ENCODE measurements at places on chromosomes 2 and 18. TPM values are rescaled to one million over a fixed set of nuclear protein-coding genes. Genes with fewer than 3 reads are reported as not detected.
A peak's percentile ranks its signal among the peaks of the same experiment; 100 is the strongest.

- DNase-seq: no peak
Measured at GRCh38 chr18:8341481-8342230, 267.6 kb upstream of the RAB12 start.

DNA sequence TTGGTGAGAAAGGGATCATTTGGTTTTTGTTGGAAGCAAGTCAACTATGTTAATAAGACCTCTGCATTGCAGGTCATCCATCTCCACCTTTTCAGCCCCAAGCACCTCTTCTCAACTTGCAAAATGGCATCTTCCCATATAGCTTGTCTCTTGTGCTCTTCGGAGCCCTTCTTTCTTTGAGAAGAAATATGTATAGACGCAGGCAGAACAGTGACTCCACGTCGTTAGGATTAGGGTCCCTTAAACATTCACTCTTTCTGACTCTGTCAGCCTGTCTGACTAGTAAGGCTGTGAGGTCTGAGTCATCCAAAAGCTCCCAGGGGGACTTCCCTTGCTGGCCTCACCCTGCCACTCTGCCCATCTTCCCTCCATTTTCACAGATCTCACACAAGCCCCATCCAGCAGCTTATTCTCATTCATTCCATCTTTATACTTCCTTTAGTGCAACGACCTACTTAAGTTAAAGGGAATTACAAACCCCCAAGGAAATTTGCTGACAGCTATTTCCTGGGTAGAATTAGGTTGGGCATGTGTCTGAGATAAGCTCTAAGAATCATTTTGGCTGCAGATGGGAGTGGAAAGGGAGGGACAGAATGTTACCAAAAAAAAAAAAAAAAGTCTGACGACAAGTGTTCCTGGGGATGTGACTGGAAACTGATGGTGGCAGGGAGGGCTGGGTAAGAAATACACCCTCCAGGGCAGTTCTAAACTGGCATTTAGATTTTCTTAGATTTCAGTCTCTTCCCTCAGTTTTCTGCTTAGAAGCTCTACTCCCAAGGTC, 37.7 kb upstream of the MEX3C start:
- no peak for DNase-seq

DNA sequence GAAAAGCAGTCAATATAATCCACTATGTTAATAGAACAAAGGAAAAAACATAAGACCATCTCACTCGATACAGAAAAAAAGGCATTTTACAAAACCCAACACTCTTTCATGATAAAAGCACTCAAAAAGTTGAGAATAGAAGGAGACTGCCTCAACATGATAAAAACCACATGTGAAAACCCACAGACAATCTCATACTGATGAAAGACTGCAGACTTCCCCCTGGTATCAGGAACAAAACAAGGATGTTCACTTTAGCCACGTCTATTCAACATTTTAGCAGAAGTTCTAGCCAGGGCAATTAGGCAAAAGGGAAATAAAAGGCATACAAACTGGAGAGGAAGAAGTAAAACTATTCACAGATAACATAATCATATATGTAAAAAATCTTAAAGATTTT, 285.9 kb downstream of the EIPR1 start:
- DNase-seq: no peak

- DNase-seq: peak; percentile 76
Measured at GRCh38 chr2:168210216-168210894, 37.0 kb downstream of the STK39 start.

DNA sequence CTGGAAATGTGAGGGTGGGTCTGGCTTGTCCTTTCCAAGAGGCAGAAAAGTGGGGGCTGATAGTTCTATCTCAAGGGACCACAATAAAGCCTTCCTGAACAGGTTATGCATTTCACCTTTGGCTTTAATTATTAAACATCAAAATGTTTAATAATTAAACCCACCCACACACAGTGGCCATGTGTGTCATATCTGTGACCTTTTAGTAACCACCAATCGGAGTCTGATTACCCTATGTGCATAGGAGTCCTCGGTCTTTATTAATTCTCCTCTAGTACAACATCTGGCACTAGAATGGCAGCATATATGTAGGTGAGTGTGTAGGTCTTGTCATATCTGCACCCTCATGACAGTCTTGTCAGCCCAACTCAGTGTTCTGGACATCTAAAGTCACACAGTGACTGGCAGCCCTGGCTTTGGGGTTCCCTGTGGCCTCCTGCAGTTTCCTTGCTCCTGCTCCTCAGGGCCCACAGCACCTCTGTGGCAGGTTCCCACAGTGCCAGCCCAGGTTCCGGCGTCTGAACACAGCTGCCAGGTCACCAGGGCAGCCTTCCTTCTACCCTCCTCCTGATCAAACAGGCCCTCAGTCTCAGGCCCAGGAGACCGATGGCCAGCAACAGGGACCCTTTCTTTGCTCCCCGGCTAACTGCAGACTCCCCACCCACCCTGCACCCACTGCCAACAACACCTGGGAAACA, 100.9 kb downstream of the MTCL1 start:
- peak; percentile 32 for DNase-seq

- DNase-seq: no peak
Measured at GRCh38 chr2:135607561-135607960, 76.3 kb downstream of the R3HDM1 start.

The CNGA3 gene
- total RNA-seq: not detected

The MDH1B gene
- total RNA-seq: not detected
